Dermis blood vessel endothelial cell (primary cell): ENCODE measurements at places on chromosomes 6 and 20. TPM values are rescaled to one million over a fixed set of nuclear protein-coding genes. Genes with fewer than 3 reads are reported as not detected.

GPR6 gene
- not detected in 2 replicates for total RNA-seq

OPRL1 gene
- total RNA-seq: 3.2 and 5.4 TPM in 2 replicates

PHACTR3 gene
- 0.51 and 1.3 TPM in 2 replicates for total RNA-seq

CNKSR3 gene
- 12.1 and 15.5 TPM in 2 replicates for total RNA-seq

DNA sequence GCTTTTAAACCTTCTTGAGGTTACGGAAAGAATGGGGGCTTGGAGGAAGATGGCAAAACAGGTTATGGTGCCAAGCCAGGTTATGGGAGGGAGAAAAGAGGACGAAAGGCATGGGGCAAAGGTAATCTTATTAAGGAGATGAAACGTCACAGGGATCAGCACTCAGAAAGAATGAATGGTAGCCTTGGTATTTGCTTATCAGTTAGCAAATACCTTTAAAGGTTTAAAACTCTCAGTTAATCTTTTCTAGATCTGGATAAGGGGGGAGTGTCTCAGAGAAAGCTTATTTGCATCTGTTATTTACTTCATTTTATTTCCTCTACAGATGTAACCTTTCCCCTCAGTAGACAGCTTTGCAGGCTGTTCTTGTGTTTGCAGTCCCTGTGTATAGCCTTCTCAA is 55.5 kb upstream of the EEF1E1 start:
- no peak for DNase-seq

DNA sequence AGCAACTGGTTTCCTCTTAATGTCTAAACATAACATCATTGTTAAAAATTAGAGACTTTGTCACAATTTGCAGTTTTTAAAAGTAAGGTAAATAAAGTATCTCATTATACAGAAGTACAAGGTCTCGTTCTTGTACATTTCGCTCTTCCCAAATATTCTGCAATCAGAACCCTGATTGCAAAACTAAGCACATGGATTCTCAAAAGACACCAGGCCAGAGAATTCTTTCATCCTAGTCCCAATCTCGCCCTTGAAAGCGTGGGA is 355 bp upstream of the AKAP7 start:
- no peak for DNase-seq

DNA sequence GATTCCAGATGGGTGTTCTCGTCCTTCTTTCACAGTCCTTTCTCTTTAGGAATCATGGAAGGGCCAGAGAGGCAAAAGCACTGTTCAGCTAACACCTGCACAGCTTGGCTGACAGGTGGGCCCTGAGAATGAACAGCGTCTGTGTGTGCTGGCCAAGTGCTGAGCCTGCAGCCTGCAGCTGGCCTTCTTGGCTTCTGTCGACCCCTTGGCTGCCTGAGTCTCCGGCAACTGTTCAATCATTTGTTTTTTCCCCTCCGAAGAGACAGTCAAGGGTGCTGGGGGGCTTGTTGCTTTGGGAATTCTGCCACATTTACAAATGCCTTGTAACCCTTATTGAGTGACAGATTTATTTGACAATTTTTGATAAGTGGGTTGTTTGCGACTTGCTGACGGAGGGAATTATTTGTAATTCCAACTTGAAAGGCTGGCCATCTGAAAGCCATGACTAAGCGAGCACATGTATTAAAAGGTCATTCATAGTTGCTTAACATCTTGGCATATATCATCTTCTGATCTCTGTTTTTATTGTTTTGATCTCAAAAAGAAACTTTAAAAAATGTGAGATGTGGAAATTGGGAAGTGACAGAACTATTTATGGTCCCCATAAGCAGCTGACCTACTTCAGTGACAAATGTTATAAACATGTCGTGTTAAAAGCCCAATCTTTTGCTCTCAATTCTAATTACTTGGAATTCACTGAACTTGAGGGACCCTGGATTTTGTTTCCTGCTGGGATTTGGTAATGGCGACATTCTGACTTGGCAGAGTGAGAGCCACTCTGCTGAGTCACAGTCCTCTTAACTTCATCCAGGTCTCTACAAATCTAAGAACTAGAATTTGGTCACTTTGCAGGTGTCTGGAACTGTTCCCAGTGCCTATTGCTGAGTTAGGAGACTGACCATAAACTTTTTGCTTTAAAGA is 41.9 kb upstream of the FERMT1 start:
- no peak for DNase-seq

DNA sequence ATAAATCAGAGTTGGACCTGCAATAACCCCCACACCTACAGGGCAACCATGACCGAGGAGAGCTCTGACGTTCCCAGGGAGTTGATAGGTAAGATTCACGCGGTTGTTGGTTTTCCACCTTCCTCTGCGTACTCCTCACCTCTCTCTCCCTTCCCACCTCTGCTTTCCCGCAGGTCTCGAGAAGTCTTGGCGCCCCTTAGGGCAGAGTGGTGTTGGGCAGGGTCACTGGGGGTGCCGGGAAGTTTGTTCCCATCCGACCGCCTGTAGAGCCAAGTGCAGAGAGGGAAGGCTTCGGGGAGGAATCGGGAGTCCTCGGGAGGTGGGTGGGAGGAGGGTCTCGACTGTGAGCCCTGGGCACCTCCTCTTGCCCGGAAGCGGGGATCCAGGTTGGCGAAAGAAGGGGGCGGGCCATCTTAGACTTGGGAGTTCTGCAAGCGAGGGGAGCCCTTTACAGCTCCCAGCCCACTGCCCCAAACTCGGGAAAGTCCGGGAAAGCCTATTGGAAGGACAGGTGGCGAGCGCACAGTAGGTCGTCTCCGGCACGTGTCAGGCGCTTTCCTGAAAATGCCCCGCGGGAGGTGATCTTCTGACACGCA is 672 bp downstream of the CARMIL1 start:
- DNase-seq: peak; percentile 3

DNA sequence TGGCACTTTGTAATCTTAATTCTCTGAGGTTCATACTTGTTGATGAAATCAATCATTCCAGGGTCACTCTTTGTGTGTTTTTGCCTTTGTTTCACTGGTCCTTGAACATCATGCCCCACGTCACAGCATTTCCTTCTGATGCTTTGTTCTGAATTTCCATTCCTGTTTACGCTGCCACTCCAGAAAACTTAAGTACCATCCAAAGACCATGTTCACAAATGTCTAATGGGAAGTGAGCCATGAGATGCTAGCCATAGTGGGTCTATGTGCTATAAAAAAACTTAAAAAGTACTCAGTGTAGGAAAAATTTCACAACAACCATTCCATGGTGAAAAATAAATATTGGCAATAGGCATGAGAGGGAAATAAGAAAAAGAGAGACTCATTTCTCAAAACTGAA is 232.0 kb downstream of the IBTK start:
- peak; percentile 41 for DNase-seq

- DNase-seq: no peak
Observed at GRCh38 chr6:39193201-39193791, 36.0 kb downstream of the KCNK5 start.

- peak; percentile 63 for DNase-seq
Observed at GRCh38 chr6:5851261-5851757, 155.4 kb downstream of the NRN1 start.

- peak; percentile 41 for DNase-seq
Observed at GRCh38 chr6:22904431-22904830, 335.1 kb downstream of the HDGFL1 start.

DNA sequence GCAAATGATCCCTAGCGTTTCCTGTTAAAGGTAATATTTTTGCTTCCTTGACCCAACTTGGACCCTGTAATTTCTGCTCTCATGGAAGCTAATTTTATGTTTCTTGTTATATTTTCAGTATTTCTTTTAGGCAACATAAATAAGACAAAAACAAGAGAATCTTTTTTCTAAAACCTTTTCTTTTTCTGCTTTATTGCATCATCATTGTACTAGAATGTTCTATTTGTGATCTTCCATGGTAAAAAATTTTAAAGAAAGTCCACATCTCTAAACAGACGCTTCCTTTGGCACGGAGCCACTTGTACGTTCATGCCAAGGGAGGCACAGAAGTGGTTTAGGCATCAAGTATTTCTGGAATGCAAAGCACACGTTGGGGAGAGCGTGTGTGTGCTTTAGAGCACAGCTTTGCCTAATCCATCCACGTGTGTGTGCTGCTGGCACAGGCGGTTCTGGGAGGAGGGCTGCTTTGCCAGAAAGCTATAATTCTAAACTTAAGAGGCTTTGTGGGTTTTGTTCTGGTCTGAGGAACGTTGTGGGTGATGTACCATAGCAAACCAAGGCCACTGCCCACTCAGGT is 98.3 kb downstream of the SASH1 start:
- peak; percentile 97 for DNase-seq

GRCh38 chr6:106134087-106134770 is 48.1 kb downstream of the PRDM1 start:
- no peak for DNase-seq

- DNase-seq: no peak
Observed at GRCh38 chr6:111406200-111406721, 76.8 kb downstream of the REV3L start.

- peak; percentile 97 for DNase-seq
Observed at GRCh38 chr6:157323255-157323965, at the start of gene TMEM242. Gene TMEM242, minus strand, starts transcription at chr6:157323519. Its CDS starts 20 bp downstream, at chr6:157323499.

- peak; percentile 57 for DNase-seq
Observed at GRCh38 chr6:41901882-41902519, 6.8 kb upstream of the USP49 start.
